ENCODE measurements at places on chromosomes 1 and 21.
A peak's percentile ranks its signal among the peaks of the same experiment; 100 is the strongest.

GRCh38 chr1:77796695-77797405 is 17.4 kb downstream of the MIGA1 start:
- DNase-seq = peak; percentile 93

DNA sequence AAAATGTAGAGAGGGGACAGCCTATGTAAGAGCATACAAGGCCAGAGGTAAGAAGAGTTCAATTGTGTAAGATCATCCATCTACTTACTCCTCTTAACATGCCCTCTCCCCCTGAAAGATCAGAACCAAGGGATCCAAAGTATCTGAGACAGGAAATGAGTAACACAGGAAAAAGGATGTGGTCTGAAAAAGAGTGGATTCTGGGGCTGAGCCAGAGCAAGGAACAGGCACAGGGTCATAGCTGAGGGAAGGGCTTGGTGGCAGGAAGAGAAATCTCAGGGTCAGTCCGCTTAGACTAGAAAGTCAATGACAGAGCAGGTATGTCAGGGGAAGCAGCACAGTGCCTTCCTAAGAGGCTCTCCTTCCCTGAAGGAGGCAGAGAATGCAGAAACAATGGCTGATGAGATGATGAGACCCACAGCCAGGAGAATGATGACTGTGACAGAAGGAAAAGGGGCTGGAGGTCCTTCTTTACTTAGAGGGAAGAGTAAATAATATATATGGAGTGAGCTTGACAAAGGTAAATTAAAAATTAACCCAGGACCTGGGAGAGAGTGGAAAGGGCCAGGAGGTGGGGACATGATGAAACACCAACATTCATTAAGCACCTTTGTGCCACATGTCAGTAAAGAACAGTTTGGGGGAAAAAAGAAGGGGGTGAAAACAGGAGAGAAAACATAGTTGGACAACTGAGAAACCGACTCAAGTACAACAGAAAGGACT is 26.2 kb upstream of the A3GALT2 start:
- DNase-seq = peak; percentile 69

DNA sequence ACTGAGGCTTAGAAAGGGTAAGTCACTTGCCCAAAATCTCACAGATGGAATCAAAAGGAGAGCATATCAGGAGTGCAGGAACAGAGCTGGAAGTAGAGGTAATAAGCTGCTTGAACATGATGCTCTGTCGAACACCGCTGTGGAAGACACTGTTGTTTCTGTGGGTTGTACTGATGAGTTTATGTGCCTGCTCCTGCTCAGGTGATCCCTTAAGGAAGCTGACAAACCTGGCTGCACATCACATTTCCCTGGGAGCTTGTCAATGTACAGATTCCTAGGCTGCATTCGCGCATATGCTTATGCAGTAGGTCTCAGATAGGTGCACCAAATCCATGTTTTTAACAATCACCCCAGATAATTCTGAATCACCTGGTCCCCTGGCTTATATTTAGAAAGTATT is 79.7 kb downstream of the ZNF326 start:
- no peak for DNase-seq

GRCh38 chr1:65247419-65248359 is 61.7 kb upstream of the DNAJC6 start:
- DNase-seq = peak; percentile 77

DNA sequence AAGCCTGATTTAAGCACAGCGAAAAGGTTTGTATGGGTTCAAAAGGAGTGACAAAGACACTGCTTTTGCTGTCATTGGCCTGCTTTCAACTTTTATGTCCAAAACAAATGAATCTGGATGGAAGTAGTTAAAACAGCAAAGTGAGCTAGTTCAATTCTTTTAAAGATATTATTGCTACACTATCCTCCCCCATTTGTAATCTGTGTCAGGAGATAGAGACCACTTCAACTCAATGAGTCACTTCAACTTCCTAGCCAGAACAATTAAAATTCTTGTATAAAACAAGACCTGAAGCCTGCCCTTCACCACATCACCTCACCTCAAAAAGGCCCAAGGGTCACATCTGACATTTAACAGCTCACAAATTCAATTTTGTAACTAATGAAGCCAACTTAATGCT is 364.1 kb upstream of the LYPLAL1 start:
- DNase-seq = no peak

DNA sequence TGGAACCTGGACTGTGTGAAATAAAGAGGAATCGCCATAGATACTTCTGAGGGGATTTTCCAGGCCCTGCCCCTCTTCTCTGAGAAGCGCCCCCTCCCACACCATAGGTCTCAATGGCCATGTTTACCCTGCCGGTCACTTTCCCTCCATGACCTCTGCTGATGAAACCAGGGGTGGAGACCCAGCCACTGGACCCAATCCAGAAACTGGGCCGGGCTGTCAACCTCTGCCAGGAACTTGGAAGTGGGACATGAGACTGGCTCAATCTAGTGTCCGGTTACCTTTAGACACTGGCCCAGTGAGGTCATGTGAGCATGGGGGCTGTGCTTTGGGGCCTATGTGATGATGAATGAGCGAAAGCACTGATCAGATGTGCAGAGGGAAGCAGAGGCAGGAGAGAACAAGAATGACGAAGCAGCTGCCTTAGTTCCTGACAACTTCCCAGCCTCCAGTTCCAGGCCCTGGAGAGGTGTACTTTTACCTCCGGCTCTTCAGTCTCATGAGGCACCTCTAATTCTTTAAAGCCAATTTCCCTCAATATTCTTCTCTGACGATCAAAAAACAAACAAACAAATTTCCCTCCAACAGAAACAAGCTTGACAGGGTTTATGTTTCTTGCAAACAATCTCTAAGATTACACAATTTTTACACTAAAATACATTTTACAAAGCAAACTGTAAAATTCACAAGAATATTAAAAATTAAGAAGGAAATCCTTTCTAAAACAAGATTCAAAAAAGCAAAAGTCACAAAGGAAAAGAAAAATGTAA is 4.9 kb downstream of the ASAP3 start:
- DNase-seq = peak; percentile 16

GRCh38 chr1:160522622-160523345 is at the start of gene SLAMF6:
Gene SLAMF6 (minus strand): TSS chr1:160523255. CDS start chr1:160523192, 63 bp downstream.
- no peak for DNase-seq

DNA sequence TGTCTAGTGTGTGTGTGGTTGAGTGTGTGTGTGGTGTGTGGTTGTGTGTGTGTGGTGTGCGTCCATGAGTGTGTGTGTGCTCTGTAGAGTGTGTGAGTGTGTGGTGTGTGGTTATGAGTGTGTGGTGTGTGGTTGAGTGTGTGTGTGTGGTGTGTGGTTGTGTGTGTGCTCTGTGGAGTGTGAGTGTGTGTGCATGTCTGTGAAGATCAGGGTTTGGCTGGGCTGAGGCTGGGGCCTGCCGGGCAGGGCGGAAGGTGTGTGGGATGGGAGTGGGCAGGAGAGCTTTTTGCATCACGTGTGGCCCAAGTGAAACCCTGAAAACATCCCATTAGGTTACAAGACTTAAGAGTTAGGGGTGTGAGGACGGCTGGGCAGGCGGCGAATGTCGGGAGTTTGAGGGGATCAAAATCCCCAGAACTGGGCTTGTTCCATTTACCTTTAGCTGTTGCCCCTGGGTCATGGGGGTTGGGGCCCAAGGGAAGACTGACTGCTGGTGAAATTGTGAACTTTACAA is 2.9 kb upstream of the FCMR start:
- DNase-seq = no peak

GRCh38 chr1:6347641-6348487 is 45.7 kb downstream of the ACOT7 start:
- DNase-seq = peak; percentile 54
